GM04503 (cell line): ENCODE measurements at places on chromosomes 5 and 9.

DNA sequence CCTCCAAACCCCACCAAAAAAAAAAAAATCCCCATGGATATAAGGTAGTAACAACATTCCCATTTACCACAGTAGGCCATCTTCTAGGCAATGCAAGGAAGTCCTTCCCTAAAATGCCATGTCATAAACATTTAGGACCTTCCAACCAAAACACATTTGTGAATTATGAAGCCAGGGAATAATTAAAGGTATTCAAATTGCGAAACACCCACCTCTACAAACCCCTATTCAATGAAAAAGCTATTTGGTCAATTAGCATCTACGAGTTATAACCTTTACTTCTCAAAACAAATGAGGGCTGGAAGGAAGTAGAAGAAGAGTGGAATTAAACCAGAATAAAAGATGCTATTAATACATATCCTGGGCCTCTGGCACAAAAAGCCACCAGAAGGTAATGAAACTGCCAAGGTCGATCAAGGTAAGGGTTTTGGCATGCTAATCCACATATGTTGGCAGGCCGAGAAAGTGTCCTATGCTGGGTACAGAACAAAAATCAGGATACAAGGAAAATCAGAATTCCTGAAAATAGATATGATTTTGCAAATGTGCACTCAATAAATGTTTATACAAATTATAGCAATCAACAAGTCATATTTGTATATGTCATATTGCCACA lies 47.7 kb downstream of the MTMR12 start:
- DNase-seq: no peak

DNA sequence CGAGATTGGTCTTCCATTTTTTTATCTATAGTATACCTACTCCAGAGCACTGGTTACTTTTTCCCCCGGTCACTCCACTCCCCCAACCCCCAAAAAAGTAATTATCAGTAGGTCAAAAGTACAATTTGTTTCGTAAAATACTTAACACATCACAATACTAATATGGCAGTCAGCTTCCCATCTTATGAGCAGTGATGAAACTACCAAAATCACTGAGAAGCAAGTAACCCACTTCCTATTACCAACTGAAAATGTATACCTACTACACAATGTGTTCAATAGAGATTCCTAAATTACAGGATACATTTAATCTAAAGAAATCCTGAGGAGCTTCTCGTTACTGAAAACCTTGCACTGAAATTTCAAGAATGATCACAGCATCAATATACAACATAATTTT lies 1.9 kb downstream of the CERT1 start:
- DNase-seq: no peak

DNA sequence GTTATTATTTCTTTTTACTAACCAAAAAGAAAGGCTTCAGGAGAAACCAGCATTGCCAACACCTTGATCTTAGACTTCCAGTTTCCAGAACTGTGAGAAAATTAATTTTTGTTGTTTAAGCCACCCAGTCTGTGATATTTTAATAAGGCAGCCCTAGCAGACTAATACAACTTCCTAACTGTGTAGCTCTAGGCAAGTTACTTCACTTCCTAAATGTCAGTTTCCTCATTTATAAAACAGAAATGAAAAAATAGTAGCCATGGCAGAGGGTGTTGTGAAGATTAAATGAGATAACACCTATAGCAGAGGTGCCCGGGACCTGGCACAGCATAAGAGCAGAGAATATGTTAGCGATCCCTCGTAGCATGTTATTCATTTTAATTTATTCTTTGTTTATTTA lies 66.6 kb upstream of the HAND1 start:
- no peak for DNase-seq

- DNase-seq: peak; percentile 75
These were observed 315.0 kb upstream of the TLE4 start for GRCh38 chr9:79256691-79257213.

GRCh38 chr5:39633057-39633456 lies 208.3 kb upstream of the DAB2 start:
- DNase-seq: no peak

GRCh38 chr5:5483350-5483749 lies 60.9 kb downstream of the ICE1 start:
- DNase-seq: no peak

GRCh38 chr5:92455011-92455410 lies 1071.9 kb upstream of the ARRDC3 start:
- no peak for DNase-seq
